ENCODE measurements at places on chromosomes 7 and 10.
A peak's percentile ranks its signal among the peaks of the same experiment; 100 is the strongest.

DNA sequence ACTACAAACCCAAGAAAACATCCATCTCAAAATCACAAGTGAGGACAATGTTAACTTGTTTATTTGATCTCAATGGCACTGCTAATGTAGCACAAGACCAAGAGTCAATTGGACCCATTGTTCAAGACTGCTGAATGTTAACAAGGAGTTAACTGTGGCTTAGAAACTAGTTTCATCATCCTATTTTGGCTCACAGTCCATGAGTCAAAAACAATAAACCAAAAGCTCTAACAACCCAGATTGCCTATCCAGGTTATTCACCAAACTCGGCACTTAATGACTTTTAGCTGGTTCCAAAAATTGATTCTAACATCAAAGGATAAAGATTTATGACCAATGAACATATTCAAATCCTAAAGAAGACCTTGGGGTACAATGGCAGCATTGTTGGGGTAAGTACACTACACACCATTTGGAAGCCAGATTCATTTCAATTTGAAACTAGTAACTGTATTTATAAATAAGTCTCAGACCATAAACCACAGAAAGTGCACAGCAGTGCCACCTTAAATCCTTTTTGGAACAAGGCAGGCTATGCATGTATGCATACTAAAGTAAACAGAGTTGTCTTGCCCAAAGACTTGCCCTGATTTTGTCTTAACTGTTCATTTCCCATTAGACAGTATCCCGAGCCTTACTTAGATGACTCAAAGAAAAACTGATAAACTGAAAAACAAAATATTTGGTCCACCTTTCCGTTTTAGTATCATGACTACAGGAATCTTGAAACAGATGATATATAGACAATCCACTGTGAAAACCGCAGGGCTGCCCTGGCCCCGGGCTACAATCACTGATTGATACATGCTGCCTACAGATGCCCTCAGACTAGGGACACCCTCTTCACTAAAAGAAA lies 84.5 kb downstream of the SRPK2 start:
- peak; percentile 21 for DNase-seq

GRCh38 chr10:120271696-120272095 lies 185.3 kb upstream of the PLPP4 start:
- no peak for DNase-seq

- DNase-seq: no peak
Observed at GRCh38 chr7:36787933-36788378, 63.7 kb upstream of the AOAH start.

DNA sequence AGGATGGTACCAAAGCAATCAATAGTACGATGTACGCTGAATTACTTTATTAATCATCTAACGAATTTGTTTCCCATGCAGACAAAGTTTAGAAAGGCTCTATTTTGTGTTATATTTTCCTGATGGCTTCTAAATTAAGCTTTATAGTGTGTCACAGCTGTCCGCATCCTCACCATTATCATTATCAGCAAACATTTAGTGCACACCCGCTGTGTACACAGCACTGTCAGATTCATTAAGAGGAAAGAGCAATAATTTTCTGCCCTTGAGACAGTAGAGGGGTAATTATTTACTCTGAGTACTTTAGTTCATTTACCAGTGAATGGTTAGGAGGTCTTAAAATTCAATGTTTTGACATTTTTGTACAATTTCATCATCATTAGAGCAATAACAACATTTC lies 233.3 kb upstream of the PTPRZ1 start:
- no peak for DNase-seq

DNA sequence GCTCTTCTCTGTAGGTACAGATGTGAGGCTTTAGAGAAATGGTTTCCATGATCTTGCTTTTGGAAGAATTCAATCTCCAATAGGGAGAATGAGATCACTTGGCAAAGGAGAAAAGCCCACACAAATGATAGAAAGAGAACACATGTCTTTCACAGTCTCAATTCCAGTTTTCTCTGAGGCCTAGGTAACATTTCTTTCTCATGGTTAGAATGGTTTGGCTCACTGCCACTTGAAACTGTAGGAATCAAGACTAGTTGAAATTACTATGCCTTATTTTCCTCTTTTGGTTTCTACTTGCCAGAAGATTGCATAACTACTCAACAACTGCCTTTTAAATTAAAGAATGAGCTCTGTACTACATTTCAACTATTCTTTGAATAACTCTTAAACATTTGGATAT lies 276.5 kb upstream of the TEX47 start:
- DNase-seq: no peak

GRCh38 chr10:32315424-32315823 lies 31.5 kb downstream of the EPC1 start:
- DNase-seq: no peak

DNA sequence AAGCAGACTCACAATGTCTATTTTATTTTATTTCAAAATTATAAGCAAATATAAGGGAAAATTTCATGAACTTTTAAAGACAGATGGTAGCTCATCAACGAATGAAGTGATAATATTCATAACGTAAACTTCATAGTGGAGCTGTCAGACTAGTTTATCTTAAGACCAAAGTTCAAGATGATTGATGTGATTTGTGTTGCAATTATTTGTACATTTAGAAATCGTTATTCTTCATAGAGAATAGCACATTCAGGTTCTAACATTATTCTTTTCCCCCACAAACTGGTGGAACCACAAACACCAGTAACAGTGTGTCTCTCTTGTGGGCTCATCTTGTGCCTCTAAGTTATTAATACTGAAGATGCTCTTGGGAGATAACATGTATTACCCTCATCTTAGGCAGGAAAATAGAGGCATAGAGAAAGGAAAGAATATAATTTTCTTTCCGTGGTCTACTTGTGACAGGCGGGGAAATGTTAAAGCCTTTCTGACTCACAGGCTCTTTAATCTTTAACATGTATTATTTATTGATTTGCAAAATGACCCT lies 37.0 kb downstream of the CCSER2 start:
- no peak for DNase-seq

- no peak for DNase-seq
Observed at GRCh38 chr7:30973292-30973691, 9.5 kb downstream of the GHRHR start.

DNA sequence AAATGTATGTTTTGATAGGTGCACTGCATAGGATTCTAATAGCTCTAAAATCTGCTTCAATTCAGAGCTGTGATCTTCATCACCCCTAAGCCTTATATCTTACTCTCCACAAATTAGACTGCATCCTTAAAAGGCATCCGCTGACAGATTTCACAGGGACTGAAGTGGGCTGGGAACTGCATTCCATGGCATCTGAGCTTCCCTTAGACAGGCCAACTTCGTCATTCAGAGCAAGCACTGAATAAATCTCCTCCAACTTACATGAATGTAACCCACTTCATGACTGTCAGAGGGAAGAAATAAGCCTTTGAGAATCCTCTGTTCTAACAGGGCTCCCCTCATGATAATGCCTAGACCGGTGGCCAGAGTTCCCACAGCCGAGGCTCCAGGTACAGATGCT lies 71.3 kb downstream of the SFMBT2 start:
- no peak for DNase-seq

DNA sequence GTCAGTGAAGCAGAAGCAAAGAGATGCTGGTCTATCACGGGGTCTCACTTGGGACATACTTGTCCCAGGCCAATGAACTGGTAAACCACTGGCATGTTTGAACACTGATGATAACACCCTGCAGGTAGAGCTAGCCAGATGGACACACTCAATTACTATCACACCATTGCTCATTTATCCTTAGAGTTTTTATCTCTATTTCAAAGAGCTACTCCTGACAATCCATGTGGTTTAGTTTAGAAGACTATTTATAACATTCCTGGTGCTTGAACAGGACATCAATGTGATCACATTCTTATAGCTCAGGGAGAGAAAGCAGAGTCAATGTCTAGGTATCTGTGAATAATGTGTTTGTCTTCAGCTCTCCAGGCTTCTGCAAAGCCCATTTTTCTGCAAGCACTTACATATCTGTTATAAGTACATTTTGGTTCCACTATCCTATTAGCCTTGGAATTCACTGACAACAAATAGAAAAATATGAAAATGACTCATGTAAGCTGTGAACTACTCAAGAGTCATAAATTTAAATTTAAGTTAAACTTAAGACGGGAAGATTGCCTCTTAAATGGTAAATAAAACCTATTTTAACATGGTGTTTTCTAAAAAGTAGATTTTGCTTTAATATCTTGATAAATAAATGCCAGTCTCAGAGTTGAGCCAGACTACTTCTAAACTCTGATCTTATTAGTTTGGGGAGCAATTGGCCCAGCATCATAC lies 106.7 kb upstream of the MBL2 start:
- DNase-seq: no peak

Data from hepatic stellate cell (primary cell).